Renal pelvis (tissue), 12 donors: ENCODE measurements at places on chromosomes 4 and X.
A peak's percentile ranks its signal among the peaks of the same experiment; 100 is the strongest.

GRCh38 chr4:151953795-151954372 lies 193.1 kb upstream of the GATB start:
- DNase-seq, result no peak

- DNase-seq, result peak; percentile 72
These were observed 170.4 kb upstream of the LDB2 start for GRCh38 chr4:17068891-17069290.

- no peak for DNase-seq
These were observed 52.4 kb downstream of the SCFD2 start for GRCh38 chr4:53313510-53313909.

GRCh38 chr4:55078987-55079386 lies 46.4 kb downstream of the KDR start:
- no peak for DNase-seq

DNA sequence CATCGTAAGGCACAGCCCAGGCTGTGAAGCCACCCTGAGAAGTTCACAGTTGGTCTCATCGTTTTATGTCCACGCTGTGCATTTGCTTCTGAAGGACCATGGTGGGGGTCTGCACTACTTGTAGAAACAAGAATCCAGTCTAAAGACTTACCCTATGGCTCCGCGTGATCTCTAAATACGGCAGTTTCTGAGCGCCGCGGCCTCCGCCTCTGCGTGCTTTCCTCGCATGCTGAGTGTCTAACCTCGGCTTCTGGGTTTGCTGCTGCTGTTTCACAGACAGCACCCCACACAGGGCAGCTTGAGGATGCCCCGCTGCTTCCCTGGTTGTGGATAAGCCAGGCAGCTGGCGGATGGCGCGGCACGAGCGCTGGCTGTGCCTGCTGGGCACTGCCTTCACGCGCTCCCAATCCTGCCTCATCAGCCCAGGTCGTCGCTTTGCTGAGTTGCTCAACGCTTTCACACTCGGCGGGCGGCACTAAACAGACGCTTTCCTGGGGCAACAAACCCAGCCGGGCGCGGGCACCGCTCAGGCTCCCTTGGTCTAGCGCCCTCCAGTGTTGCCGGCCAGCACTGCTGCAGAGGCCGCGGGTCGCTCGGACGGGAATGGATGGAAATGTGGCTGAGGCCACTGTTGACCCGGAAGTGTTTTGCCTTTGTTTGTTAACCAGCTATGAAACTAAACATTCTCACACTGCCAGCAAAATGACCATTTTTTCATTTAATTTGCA lies 39.2 kb downstream of the FGFRL1 start:
- DNase-seq, result no peak

- no peak for DNase-seq
These were observed 12.3 kb downstream of the ZNF182 start for GRCh38 chrX:47991263-47992094.

DNA sequence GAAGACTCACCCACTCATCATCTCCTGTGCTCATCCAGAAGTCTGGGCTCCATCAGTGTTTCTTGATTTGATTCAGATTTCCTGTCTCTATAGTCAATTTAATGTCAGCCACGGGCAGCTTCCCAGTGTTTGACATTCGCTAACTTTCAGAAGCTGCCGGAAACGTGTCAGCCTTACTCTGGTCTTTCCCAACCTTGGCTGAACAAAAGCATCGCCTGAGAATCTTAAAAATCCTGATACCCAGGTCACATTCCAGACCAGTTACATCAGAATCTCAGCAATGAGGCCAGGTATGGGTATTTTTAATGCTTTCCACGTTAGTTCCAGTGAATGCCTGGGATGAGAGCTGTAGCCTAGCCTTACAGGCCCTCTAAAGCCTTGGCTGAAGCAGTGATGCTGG lies 233.8 kb downstream of the FRMPD4 start:
- DNase-seq, result no peak

GRCh38 chr4:165085946-165086345 lies 26.7 kb downstream of the TMEM192 start:
- no peak for DNase-seq

DNA sequence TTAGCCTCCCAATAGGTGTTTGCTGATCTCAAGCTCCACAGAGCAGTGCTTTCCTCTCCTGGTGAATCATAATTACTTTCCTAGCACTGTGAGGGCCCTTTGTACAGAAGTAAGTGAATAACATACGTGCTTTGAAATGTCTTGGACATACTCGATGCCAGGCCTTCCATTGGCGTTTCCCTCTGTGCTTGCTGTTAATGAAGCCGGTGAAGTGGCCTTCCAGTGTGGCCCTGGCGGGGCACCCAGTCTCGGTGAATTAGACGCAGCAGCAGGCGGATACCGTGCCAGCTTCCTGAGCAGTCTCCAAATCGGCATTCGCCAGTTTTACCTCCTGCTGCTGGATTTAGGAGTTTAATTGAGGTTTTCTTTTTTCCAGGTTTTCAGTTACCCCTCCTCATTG lies 132.3 kb downstream of the HMX1 start:
- no peak for DNase-seq

GRCh38 chrX:23797371-23798128 lies 14.6 kb downstream of the SAT1 start:
- DNase-seq, result no peak
